ENCODE measurements at places on chromosomes 1 and 21.

- DNase-seq: no peak
Observed at GRCh38 chr1:44994309-44994898, 8.0 kb upstream of the EIF2B3 start.

DNA sequence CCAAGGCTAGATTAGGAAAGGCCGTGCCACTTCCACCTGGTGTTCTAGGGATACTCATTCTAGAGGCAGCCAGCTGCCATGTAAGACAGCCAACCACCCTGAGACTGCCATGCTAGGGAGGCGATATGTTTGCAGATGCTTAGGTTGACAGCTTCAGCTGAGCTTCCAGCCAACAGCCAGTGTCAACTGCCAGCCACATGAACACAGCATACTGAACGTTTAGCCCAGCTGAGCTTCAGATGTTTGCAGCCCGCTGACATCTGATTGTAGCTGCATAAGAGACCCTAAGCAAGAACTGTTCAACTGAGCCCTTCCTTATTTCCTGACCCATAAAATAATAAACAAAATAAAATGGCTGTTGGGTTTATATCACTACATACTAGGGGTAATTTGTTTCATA lies 5.0 kb upstream of the KCNC4 start:
- DNase-seq: no peak

DNA sequence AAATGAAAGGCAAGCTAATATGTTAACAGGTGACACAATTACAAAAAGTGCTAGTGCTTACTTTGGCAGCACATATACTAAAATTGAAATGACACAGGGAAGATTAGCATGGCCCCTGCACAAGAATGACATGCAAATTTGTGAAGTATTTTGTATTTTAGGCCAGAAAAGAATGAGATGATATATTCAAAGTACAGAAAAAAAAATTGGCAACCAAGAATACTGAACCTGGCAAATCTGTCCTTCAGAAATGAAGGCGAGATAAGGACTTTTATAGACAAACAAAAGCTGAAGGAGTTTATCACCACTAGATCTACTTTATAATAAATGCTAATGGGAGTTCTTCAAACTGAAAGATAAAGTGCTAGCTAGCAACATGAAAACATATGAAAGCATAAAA lies 350.0 kb upstream of the POU3F1 start:
- no peak for DNase-seq

GRCh38 chr1:67053535-67053784 lies 488 bp downstream of the SLC35D1 start:
- DNase-seq: no peak

DNA sequence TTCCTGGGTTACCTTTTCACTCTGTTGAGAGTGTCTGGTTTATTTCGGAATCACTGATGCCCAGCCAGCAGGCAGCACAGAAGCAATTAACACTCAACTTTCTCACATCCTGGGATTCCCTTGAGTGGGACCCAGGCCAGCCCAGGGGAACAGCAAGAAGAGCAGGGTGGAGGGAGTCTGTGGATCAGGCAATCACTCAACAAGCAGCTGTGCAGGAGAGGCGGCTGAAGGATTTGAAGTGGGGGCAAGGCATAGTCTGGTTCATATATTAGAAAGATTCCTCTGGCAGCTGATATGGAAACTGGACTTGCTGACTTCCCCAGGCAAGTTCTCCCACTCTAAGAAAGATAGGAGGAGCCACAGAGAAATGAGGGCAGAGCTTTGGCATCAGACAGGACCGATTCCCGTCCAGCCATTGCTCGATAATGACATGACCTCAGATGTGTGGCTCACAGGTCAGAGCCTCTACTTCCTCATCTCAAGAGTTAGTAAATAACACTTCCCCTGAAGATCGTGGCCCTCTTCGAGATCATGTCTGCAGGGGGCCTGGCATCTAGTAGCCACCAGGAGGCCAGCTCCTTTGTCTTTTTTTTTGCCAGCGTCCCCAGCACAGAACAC lies 12.4 kb downstream of the EPHA8 start:
- DNase-seq: no peak

DNA sequence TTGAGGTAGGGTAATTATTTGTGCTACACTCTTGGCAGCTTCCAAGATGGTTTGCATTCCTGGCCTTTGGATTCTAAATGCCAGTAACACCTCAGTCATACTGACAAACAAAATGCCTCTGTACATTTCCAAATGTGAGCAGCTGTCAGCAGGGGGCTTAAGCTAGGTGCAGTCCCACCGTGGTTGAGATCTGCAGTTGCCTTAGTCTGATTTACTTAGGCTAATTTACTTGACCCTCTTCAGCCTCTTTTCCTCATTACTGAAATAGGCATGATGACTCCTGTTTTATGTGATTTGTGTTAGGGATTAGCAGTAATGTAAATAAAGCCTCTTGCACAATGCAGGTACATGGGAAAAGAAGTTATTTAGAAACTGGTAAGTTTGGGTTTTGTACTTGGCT lies 13.5 kb upstream of the SPATA1 start:
- DNase-seq: no peak

GRCh38 chr1:172820475-172821158 lies 161.7 kb downstream of the FASLG start:
- DNase-seq: no peak

GRCh38 chr1:23124259-23125026 lies 44.2 kb downstream of the LUZP1 start:
- DNase-seq: no peak

DNA sequence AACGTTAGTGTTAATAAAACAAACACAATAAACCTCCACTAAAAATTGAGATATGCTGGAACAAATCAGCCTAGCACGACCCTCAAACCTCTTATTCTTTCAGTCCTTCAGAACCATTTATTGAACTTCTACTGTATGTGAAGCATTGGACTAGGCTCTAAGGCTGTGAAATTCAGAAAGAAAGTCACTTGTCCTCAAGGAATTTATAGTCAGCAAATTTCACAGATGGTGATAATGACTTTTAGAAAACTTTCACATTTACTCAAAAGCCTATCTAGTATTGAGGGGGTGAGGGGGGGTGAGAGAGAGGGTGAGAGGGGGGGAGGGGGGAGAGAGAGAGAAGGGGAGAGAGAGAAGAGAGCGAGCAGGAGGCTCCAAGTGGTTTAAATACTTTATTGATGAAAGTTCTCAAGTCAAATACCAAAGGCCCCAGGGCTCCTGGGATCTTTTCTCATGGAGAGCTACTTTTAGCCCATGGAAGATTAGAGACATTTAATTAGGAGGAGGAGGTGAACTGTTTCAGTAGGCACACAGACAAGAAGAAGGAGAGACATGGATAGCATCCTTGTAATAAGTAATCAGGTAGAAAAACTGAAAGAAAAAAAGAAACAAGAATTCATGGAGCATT lies 66.3 kb upstream of the SSX2IP start:
- no peak for DNase-seq

- DNase-seq: no peak
Observed at GRCh38 chr1:117596023-117596720, 9.7 kb upstream of the TENT5C start.

GRCh38 chr1:31441073-31441472 lies 28.1 kb downstream of the SERINC2 start:
- no peak for DNase-seq

DNA sequence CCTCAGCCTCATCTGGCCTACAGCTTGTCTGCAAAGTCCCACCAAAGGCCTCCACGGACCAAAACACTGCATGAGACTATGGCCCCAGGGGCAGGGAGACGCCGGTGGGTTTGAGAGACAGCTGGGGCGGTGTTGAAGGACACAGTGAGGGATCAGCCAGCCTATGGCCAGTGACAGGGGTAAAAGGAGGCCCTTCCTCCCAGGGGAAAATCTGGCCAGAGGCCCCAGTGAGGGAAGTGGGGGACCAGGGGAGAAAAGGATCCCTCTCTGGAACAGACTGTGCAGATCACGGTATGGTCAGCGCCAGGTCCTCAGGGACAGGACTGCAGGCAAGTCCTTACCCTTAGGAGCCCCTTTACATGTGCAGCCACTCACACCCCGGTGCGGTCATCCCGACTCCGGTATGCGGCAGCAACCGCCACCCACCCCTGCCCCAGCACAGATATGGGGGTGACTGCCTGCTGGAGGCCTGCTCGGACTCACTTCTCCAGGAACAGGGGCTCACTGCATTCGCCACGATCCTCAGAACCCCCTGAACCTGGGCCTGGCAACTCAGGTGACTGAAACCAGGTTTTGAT lies 1.3 kb downstream of the CERS2 start:
- no peak for DNase-seq

GRCh38 chr1:197481101-197481500 lies 213.0 kb downstream of the CRB1 start:
- no peak for DNase-seq

- DNase-seq: no peak
Observed at GRCh38 chr21:34604556-34604955, 10.4 kb downstream of the RCAN1 start.

DNA sequence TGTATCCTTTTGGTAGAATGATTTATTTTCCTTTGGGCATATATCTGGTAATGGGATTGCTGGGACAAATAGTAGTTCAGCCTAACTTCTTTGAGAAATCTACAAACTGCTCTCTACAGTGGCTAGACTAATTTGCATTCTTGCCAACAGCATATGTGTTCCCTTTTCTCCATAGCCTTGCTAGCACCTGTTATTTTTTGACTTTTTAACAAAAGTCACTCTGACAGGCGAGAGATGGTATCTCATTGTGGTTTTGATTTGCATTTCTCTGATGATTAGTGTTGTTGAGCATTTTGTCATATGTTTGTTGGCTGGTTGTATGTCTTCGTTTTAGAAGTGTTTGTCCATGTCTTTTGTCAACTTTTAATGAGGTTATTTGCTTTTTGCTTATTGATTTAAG lies 99.8 kb downstream of the UCK2 start:
- DNase-seq: no peak

- DNase-seq: no peak
Observed at GRCh38 chr1:241401156-241401555, 44.2 kb upstream of the RGS7 start.
